Activated T-helper 9 cell treated with anti-CD3 and anti-CD28 coated beads, Interleukin-2, amount 50 U/mL, for 16 hours (primary cell): ENCODE measurements at places on chromosomes 12 and 14.

- DNase-seq, result no peak
Measured at GRCh38 chr12:77855548-77855947, 24.9 kb downstream of the NAV3 start.

DNA sequence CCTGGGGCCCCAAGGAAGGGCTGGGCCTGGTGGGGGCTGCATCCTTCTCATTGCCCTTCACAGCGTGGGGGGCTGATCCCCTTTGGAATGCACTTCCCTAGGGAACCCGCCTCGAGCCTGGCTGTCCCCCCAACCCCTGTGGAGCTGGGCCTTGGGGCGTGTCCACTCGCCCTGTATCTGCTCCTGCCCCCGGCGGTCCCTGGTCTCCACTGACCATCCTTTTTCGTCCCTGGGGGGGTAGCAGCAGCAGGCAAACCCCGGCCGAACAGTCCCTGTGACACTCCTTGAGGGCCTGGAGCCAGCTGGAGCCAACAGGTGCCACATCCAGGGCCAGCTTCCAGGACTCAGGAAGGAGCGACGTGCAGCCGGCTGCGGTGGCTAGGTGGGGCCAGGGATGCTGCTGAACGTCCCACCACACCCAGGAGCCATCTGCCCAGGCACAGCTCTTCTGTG is 9.4 kb upstream of the GPR132 start:
- DNase-seq, result no peak

- no peak for DNase-seq
Measured at GRCh38 chr12:50745861-50746260, 18.0 kb upstream of the ATF1 start.

DNA sequence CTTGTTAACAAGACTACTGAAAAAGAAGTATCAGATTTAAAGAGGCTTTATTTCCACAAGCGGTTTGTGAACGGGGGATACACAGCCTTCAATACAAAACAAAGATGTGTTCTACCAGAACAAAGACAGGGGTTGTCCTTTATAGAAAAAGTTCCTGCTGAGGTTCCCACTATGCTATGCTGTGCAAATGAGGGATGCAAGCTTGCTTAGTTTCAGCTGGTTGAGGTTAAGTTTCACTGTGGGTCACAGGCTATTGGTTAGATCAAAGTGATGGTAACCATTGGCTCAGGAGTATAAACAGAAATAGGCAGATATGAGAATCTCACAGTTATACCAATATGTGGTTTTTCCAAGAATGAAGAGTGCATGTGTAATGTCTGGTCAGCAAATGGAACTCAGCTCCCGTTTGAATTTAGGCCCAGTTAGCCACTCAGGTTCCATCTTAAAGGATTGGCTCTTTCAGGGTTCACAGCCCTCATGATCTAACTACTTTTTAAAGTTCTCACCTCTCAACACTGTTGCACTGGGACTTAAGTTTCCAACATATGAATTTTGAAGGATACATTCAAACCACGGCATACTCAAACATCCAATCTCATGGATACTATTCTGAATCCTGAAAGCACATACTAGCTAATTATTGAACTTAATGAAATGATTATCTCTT is 215.4 kb upstream of the DCN start:
- no peak for DNase-seq

DNA sequence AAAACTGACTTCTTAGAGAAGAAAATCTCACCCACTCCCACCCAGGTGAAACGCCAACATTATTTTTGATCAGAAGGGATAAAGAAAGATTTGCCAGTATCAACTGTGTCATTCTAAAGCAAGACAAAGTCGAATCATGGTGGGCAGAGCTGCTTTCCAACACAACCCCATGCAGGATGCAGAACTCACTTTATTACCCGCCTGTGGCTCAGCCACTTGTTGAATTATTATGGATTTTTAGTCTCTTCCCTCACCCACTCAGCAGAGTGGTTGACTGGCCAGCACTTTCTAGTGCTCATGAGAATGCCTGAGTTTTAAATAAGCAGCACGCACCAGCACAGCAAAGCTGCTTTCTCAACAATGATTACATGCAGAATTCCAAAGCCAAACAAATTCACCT is 32.1 kb downstream of the CRACR2A start:
- DNase-seq, result no peak

DNA sequence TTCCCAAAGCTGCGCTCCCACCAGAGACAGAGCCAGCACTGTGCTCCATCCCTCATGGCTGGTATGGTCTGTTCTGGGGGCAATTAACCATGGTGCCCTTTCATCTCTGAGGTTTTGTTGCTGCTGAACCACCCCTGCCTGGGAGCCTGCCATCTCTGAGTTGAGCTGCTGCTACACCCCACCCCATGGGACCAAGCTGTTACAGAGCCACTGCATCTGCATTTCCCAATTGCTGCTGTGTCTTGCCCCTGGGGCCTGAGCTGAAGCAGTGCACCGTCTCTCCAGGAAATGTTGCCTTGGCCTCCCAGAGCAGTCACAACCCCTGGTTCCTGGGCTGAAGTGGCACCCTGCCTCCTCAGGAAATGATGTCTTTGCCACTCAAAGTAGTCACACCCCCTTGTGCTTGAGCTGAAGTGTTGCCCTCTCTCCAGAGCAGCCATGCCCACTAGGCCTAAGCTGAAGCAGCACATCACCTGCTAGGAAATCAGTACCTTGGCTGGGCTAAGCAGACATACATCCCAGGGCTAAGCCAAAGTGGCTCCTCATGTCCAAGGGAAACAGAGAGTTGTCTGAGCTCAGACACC is 140.3 kb downstream of the RERGL start:
- DNase-seq, result no peak

- DNase-seq, result no peak
Measured at GRCh38 chr14:101020834-101021370, 117.4 kb upstream of the RTL1 start.

DNA sequence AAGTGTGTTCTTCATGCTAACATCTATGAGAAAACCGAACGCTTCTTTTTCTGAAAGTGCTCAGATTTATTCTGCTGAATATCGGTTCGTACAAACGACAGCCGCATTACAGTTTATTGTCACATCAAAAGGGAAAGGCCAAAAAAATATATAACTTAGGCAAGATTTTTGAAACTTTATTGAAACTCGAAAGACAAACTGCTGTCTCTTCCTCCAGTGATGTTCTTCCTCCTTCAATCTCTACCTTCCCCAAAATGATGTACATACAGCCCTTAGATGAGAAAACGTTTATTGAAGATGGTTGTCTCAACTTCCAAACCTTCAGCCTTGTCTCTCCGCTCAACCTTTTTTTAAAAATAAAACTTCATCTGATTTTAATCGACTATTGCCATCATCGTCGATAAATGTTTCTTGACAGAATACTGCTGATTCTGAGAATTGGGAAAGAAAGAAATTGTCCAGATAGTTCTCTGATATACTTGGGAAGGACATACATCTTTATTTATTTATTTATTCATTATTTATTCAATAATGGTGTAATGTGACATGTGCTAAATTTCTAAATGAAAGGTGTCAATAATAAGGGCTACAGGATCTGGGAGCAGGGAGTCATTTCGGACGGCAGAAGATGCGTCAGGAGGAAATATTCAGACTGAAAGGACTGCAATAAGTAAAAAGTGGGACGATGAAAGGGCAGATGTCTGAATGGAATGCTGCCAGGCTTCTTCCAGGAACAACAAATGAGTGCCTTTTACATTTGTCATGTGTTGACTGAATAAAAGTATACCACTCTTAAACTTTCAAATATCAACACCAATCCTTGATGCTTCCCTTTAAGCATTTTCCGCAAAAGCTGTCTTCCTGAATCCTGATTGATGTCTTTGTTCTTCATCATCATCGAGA is 817 bp upstream of the MDM1 start:
- no peak for DNase-seq

DNA sequence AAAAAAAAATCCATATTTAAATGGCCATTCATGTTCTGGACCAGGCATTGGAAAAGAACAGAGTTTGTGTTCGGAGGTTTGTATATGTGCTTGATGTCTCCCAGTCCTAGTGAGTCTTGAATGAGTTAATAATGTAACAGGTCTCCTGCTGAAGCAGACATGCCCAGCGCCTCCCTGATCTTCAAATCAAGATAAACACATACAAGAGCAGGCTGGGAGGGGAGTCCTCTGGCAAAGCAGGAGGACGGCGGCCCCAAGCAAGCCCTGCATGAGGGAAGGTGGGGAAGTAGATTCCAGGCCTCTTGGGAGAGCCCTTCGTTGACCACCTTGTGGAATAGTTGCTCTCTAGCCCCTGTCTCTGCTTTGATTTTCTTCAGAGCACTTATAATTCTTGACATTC is 156.3 kb downstream of the ZFP36L1 start:
- no peak for DNase-seq

DNA sequence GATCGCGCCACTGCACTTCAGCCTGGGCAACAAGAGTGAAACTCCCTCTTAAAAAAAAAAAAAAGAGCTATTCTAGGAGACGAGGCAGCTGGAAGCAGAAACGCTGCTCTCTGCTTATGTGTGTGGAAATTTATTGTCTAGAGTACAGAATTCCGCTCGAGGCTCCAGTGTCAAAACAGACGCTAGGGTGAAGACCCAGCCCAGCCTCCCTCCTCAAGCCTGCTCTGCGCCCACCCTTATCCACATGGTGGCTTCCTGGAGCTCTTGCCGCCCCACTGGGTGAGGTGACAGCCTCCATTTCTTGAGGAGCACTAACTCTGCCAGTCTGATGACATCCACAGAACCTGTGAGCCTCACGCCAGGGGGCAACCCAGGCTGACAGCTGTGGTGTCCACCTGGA is 49.5 kb upstream of the DLK1 start:
- DNase-seq, result no peak

DNA sequence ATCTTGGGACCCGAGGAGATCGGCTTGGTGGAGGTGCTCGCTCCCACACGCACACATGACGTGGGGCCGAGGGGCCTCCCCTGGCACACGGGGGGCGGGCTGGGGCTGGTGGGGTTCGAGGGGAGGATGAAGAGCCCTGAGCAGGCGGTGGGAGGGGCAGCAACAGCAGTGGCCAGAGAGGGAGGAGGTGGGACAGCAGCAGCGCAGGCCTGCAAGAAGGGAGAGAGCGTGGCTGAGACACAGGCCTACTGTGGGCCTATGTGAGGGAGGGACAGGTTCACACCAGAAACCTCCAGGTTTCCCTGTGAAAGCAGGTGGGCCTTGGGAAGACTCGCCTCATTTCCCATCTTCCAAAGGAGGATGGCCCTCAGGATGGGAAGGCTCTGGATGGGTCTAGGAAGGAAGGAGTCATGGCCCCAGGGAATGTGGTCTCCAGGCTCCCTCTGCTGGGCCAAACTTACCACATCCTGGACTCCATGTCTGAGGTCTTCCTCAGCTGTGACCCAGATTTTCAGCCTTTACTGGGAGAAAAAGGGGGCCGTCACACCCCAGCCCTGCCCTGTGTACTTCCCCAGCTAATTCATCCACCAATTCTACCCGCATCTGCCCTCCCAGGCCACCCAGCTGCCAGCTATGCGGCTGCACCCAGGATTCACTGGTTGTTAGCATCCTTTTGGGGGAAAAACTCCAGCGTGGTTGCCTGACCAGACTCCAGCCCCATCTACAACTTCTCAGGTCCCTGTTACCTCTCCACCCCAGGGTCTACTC is 2.8 kb downstream of the PIANP start:
- no peak for DNase-seq

DNA sequence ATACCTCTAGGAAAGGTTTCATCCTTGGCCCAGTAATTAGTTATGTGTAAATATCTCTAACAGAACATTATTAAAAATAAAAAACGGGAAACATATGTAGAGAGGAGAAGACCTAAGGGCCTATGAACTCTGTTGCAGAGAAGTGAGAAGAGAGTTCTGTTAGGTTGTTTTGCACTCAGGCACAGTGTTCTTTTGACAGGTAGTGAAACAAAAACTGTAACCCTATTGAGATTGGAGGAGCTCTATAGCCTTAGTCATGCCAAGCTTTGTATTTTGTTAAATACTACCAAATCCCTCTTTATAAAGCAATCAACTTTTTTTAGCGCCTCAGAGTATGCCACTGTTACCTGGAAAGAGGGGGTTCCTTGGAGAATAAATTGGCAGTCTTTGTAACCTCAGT is 77.6 kb downstream of the CNTN1 start:
- DNase-seq, result no peak

DNA sequence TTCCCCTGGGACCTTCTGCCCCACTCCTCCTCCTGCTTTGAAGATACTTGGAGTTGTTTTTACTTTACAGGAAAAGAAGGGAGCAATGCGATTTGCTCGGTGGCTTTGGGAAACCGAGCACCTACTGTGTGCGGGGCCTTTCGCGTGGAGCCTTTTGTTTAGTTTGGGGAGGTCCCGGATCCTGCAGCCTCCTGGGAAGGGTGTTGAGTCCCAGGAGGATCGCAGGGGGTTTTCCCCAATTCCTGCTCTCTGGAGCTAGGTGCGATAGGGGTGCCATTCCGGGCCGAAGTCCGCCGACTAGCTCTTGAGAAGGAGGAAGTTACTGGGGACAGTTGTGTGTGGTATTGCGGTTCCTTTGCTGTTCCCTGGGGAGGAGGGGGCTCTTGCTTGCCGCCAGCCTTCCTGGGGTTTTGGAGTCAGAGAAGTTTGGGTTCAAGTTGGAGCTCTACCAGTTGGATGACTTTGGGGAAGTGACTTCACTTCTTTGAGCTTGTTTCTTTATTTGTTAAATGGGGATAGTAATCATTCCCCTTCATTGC is 1.1 kb downstream of the BRI3BP start:
- no peak for DNase-seq

DNA sequence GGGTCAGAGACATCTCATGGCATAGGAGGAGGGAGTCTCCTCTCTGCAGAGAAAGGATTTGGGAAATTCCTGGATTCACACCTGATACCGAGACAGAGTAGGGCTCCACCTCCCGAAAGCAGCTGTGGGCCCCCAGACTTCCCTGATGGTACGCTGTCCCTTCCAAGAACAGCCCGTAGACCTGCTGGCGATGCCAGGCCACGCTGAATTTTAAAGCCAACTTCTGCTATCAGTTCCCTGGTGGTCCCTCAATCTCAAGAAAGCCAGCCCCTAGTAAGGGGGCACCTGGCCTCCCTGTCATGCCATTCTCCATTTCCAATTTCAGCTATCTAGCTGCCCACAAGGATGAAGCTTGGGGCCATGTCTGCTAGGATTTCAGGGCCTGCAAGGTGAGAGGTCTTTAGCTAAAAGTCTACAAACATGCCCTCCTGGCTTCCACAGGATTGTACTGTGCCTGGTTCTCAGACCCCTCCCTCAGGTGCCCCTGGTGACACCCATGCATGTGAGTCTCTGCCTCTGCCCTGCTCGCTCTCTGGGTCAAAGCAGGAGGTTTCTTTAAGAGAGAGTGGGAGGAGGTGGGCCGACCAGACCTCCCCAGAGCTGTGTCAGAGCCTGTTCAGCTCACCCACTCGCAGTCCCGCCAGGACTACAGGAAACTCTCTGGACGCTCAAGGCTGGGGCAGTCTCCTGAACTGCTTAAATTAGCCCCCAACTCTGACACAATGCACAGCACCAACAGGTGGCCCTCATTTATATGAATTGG is 30.5 kb downstream of the ANO2 start:
- DNase-seq, result no peak

GRCh38 chr12:16036073-16036472 is 124.9 kb downstream of the DERA start:
- no peak for DNase-seq
